ENCODE measurements at places on chromosomes 4 and X.

DNA sequence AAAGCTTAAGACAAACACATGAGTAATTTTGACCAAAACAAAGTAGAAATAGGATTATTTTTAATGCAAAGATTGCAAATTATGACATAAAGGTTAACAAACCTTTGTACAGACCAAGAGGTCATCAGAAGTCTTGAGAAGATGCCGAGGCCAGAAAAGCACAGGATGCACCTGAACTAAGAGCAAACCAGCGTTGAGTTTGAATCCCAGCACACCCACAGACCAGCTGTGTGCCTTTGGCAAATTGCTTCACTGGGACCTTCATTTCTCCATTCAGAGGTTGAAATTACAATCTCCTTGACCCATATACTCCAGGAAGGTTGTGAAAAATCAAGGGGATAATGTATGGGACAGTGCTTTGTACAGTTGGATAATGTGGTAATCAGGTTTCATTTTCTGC lies 56.6 kb downstream of the PPM1K start:
- H3K27ac ChIP-seq: no peak overlapping the region
- no peaks in the 10 kb centered on the region for H3K27me3 ChIP-seq
- no peaks in the 10 kb centered on the region for H3K4me1 ChIP-seq
- no peak for DNase-seq
- H3K4me3 ChIP-seq: no peak overlapping the region

GRCh38 chrX:2715066-2715600 lies 24.0 kb downstream of the CD99 start:
- no peak overlapping the region for H3K27ac ChIP-seq
- H3K4me1 ChIP-seq: peaks cover 5% of the 10 kb centered on the region
- peaks cover 7% of the 10 kb centered on the region for H3K36me3 ChIP-seq
- no peaks in the 10 kb centered on the region for H3K27me3 ChIP-seq
- no peak overlapping the region for H3K4me3 ChIP-seq

- no peak for DNase-seq
- no peak overlapping the region for H3K4me3 ChIP-seq
- H3K36me3 ChIP-seq: no peaks in the 10 kb centered on the region
Measured at GRCh38 chr4:173765751-173766150, 235.7 kb upstream of the HAND2 start.

- DNase-seq: no peak
- H3K4me1 ChIP-seq: no peaks in the 10 kb centered on the region
- no peaks in the 10 kb centered on the region for H3K36me3 ChIP-seq
- no peaks in the 10 kb centered on the region for H3K27me3 ChIP-seq
- peak overlapping the region; percentile 86 for H3K4me3 ChIP-seq
- peak overlapping the region; percentile 61 for H3K27ac ChIP-seq
Measured at GRCh38 chrX:96683997-96684338, 674 bp upstream of the DIAPH2 start.

DNA sequence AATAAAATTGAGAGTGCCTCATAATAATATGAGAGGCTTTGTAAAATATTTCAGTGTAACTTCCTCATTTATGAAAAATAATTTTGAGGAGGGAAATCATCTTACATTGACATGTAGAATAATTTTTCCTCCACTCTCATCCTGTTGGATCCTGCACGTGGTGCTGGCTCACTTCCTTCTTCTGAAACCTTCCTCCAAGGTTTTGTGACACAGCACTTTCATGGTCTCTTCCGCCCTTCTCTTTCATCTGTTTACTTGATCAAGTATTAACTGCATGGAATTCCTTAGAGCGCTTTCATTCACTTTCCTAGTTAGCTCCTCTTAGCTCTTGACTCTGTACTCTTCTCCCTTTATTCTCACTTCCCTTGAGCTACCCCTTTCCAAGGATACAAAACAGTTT lies 246.5 kb downstream of the RAPGEF2 start:
- peaks cover 66% of the 10 kb centered on the region for H3K36me3 ChIP-seq
- DNase-seq: no peak
- no peak overlapping the region for H3K4me3 ChIP-seq
- H3K27ac ChIP-seq: no peak overlapping the region
- no peaks in the 10 kb centered on the region for H3K27me3 ChIP-seq

DNA sequence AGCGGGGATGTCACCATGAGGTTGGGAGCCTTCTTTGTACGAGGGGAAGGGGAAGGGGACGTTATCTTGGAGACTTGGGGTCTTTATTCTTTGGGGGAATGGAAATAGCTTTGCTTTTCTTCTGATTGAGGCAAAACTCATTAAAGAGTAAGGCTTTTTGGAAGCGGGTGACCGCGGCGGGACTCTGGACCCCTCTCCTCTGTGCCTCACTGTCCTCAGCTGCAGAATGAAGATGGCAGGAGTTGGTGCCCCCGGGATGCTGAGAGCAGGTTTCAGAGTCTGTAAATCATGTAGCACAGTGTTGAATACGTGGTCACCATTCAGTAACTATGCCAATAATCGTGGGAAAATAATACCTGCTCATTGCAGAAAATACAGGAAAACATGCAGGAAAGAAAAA lies 32.1 kb downstream of the HTT-AS start:
- no peaks in the 10 kb centered on the region for H3K27me3 ChIP-seq
- peak overlapping the region; percentile 6 for H3K4me3 ChIP-seq
- H3K4me1 ChIP-seq: peaks cover 5% of the 10 kb centered on the region

GRCh38 chrX:118644378-118644777 lies 83.0 kb upstream of the IL13RA1 start:
- H3K4me1 ChIP-seq: no peaks in the 10 kb centered on the region
- DNase-seq: no peak
- no peak overlapping the region for H3K27ac ChIP-seq
- no peaks in the 10 kb centered on the region for H3K36me3 ChIP-seq

DNA sequence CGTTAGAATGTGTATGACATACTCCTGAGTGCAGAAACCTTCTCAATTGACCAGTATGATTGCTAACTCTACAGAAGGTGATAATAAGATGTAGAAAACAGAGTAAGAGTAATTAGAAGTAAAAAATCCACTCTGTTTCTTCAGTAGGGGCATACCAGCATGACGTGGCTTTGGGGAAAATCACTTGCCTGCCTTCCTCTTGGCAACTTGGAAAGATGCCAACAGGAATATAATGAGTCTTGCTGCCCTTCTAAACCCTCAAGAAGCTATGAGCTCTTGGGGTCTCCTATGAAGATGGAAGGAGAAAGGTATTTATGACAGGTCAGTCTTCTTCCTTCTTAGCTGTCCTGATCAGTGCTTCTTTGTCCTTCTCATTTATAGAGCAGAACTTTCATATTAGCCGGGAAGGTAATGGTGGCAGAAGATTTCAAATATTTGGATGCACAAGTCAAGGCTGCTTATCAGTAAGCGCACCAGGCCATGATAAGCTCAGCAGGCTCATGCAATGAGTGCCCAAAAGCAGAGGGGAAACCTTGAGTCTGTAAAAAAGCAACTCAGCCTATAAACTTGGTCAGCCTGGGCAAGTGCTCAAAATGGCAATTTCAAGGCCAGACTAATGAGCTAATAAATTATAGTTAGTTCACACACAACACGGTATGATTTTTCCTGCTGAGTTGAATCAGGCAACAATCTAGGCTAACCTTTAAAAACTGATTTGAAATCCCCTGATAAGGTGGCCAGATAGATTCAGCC lies 69.7 kb upstream of the PPARGC1A start:
- DNase-seq: no peak
- peaks cover 2% of the 10 kb centered on the region for H3K4me1 ChIP-seq
- no peaks in the 10 kb centered on the region for H3K27me3 ChIP-seq
- no peak overlapping the region for H3K27ac ChIP-seq
- H3K4me3 ChIP-seq: no peak overlapping the region
- H3K36me3 ChIP-seq: no peaks in the 10 kb centered on the region

- H3K36me3 ChIP-seq: no peaks in the 10 kb centered on the region
- peak; percentile 36 for DNase-seq
- H3K27me3 ChIP-seq: no peaks in the 10 kb centered on the region
- peaks cover 29% of the 10 kb centered on the region for H3K4me1 ChIP-seq
- no peak overlapping the region for H3K4me3 ChIP-seq
- H3K27ac ChIP-seq: peak overlapping the region; percentile 74
Measured at GRCh38 chr4:6747294-6748051, 31.5 kb downstream of the BLOC1S4 start.

DNA sequence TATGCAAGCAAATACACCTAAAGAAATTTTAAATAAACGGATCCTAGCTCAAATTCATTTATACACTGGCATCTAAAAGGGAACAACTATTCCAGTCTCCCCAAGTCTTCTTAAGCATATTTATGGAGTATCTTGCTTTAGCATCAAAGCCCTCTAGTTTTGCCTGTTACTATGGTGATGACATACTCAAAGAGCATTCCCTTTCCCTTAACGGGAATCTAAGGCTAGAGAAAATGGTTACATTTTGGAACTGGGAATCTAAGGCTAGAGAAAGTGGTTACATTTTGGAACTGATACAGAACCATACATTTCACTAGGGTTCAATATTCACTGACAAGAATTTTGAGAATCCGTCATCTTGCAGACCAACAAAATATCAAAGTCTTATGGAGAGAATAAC lies 271.2 kb downstream of the CHIC1 start:
- no peaks in the 10 kb centered on the region for H3K4me1 ChIP-seq
- no peak overlapping the region for H3K4me3 ChIP-seq
- no peaks in the 10 kb centered on the region for H3K27me3 ChIP-seq
- no peak for DNase-seq
- no peaks in the 10 kb centered on the region for H3K36me3 ChIP-seq

- peak overlapping the region; percentile 17 for H3K27ac ChIP-seq
- DNase-seq: no peak
- peaks cover 69% of the 10 kb centered on the region for H3K36me3 ChIP-seq
- peaks cover 13% of the 10 kb centered on the region for H3K4me1 ChIP-seq
- no peak overlapping the region for H3K4me3 ChIP-seq
Measured at GRCh38 chr4:2824329-2824835, 19.3 kb upstream of the ADD1 start.

- DNase-seq: no peak
- H3K36me3 ChIP-seq: no peaks in the 10 kb centered on the region
- no peaks in the 10 kb centered on the region for H3K4me1 ChIP-seq
- no peaks in the 10 kb centered on the region for H3K27me3 ChIP-seq
- no peak overlapping the region for H3K27ac ChIP-seq
Measured at GRCh38 chr4:118957722-118958445, 69.2 kb downstream of the SYNPO2 start.

DNA sequence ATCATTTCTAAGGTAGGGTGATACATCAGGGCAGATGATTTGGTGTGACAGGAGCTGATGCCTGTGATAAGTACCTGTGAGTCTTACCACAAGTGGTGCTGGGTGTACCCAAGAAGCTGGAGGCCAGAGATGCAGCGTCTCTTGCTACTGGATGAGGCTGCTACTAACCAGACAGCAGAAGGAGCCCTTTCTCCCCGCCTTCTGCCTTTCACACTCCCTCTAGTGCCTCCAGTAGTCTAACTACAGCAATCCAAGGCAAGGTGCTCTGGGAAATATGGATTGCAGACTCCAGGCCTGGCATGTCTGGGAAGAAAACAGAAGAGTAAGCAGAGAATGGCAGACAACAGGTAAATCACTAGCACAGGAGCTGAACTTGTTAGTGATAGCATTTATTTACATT lies 470.8 kb downstream of the NKX6-1 start:
- no peaks in the 10 kb centered on the region for H3K36me3 ChIP-seq
- H3K27ac ChIP-seq: no peak overlapping the region
- no peaks in the 10 kb centered on the region for H3K4me1 ChIP-seq
- H3K4me3 ChIP-seq: no peak overlapping the region
- DNase-seq: no peak

- DNase-seq: no peak
- peaks cover 11% of the 10 kb centered on the region for H3K4me1 ChIP-seq
- no peaks in the 10 kb centered on the region for H3K36me3 ChIP-seq
- peaks cover 6% of the 10 kb centered on the region for H3K27me3 ChIP-seq
- no peak overlapping the region for H3K27ac ChIP-seq
Measured at GRCh38 chr4:98653890-98654867, 4.2 kb downstream of the TSPAN5 start.

DNA sequence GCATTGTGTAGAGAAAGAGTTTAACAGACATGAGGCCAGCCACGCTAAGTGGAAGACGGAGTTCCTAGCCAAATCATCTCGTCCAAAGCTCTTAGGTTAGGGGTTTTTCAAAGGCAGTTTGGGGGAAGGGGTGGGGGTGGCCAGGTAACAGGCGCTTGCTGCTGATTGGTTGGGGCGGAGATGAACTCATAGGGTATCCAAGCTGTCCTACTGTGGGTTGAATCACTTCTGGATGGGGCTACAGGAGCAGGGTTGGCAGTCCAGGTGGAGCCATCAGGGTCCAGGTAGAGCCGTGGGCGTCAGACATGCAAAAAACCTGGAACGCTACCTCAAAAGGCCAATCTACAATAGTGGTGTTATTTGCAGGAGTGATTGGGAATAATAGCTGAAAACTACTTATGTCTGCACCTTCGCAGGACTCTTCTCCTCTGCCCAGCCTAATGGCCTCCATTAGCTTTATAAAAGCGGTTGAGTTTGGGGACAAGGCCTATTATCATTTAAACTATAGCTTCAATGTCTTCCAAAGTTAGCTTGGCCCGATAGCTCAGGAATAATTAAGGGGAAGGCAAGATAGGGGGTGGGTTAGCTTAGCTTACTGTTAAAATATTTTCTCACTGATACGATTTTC lies 579.6 kb downstream of the NLGN4X start:
- H3K4me3 ChIP-seq: no peak overlapping the region
- no peak for DNase-seq
- no peak overlapping the region for H3K27ac ChIP-seq
- H3K4me1 ChIP-seq: no peaks in the 10 kb centered on the region
- no peaks in the 10 kb centered on the region for H3K36me3 ChIP-seq
- no peaks in the 10 kb centered on the region for H3K27me3 ChIP-seq

- no peak for DNase-seq
- no peak overlapping the region for H3K27ac ChIP-seq
- no peak overlapping the region for H3K4me3 ChIP-seq
- no peaks in the 10 kb centered on the region for H3K36me3 ChIP-seq
- H3K4me1 ChIP-seq: no peaks in the 10 kb centered on the region
Measured at GRCh38 chr4:77219266-77219665, 62.3 kb downstream of the CCNG2 start.

DNA sequence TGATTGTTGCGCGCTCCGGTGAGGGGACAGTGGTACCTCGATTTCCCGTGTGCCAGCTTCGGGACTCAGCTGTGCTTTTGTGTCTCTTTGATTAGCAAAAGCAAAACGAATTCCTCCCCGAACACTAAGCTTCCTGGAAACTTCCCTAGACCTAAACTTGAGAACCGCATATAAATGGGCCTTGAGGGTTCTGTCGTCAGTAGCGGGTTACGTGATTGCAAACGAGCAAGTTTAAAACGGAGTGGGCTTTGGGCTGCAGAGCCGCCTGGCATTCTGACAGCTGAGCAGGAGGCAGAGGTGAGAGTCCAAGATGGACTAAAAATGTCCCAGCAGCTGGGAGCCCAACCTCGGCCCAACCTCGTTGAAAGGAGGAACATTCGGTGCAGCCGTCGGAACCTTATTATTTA lies 1.2 kb upstream of the TAPT1 start:
- H3K4me3 ChIP-seq: peak overlapping the region; percentile 99
- H3K27ac ChIP-seq: peak overlapping the region; percentile 94
- peaks cover 8% of the 10 kb centered on the region for H3K4me1 ChIP-seq

GRCh38 chr4:183798301-183799253 lies 106.5 kb upstream of the STOX2 start:
- H3K27me3 ChIP-seq: peaks cover 3% of the 10 kb centered on the region
- no peaks in the 10 kb centered on the region for H3K36me3 ChIP-seq
- peak overlapping the region; percentile 13 for H3K4me3 ChIP-seq
- H3K4me1 ChIP-seq: peaks cover 6% of the 10 kb centered on the region
- no peak overlapping the region for H3K27ac ChIP-seq

- H3K4me3 ChIP-seq: no peak overlapping the region
- H3K27ac ChIP-seq: no peak overlapping the region
- no peaks in the 10 kb centered on the region for H3K4me1 ChIP-seq
- DNase-seq: no peak
- H3K27me3 ChIP-seq: no peaks in the 10 kb centered on the region
- H3K36me3 ChIP-seq: no peaks in the 10 kb centered on the region
Measured at GRCh38 chr4:38308728-38309311, 348.6 kb downstream of the PTTG2 start.

GRCh38 chrX:119008110-119008744 lies 33.8 kb downstream of the LONRF3 start:
- no peaks in the 10 kb centered on the region for H3K4me1 ChIP-seq
- H3K36me3 ChIP-seq: peaks cover 40% of the 10 kb centered on the region
- no peak overlapping the region for H3K27ac ChIP-seq
- peak; percentile 34 for DNase-seq
